D341Med (cell line): ENCODE measurements at places on chromosomes 4 and X.
A peak's percentile ranks its signal among the peaks of the same experiment; 100 is the strongest.

DNA sequence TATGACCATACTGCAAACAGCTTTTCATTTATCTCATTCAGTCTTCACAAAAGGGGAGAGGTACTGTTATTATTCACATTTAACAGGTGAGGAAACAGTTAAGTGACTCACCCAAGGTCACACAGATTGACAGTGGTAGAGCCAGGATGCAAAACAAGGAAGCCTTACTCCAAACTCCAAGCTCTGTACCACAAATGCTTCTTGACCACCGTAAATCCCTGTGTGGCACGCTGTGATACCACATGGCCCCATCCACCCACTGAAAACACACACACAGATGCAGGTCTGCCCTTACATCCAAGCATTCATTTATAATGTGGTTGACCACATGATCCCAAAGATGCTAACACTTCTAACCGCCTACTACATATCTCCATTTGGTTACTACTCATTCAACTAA lies 129.5 kb downstream of the TSPAN5 start:
- DNase-seq = no peak

DNA sequence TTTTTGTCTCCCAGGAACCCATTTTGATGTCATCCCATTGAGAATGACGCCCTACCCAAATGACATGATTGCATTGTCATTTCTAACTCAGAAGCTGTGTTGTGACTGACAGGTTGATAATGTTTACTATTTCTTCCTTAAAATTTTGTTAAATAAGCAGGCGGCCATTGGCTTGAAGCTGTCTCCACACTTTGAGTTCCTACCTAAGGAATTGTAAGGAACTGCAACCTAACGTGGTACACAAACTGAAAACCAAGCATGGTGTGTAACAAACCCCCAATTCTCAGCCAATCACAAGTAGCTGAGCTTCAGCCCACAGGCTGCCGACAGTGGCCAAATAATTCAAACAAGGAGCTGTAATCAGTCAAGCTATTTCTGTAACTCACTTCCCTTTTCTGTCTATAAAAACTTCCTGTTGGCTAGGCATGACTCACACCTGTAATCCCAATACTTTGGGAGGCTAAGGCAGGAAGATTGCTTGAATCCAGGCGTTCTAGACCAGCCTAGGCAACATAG lies 2.9 kb upstream of the MND1 start:
- no peak for DNase-seq

DNA sequence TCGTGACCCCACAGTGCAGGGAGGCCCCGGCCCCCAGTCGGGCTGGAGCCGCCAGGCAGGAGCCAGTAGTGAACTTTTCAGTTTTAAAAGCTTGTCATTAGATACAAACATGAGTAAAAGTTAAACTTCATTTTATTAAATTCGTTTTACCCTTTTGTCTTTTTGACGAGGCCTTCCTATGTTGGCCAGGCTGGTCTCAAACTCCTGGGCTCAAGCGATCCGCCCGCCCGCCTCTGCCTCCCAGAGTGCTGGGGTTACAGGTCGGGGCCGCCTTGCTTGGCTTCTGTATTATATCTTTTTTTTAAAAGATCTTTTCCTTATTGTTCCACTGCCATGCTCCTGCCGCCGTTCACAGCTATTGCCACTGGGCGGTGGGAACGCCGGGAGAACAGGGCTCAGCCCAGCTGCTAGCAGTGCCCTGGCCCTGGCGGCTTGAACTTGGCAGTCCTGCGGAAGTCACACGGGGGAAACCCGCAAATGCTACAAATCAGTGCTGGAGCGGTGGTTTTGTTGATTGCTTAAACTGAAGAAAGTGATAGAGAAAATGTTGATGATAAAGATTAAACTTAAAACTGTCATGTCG lies 968 bp upstream of the NELFA start:
- DNase-seq = peak; percentile 87

DNA sequence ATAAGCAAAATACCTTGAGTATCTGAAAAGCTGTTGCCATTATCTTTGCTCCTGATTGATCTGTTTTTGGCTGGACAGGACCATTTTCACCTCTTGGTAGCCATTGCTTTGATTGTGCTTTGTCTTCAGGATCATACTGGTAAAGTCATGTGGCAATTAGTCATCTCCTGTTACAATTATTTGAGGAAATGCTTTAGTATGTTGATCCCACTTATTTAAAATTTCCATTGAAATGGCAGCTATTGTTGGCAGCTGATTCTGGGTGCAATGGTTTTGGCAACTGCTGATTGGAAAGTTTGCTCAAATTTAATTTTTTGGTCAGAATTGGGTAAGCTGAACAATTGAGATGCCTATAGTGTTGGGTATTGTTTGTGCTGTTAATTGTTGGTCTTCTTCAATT lies 238.3 kb upstream of the TLL1 start:
- no peak for DNase-seq

DNA sequence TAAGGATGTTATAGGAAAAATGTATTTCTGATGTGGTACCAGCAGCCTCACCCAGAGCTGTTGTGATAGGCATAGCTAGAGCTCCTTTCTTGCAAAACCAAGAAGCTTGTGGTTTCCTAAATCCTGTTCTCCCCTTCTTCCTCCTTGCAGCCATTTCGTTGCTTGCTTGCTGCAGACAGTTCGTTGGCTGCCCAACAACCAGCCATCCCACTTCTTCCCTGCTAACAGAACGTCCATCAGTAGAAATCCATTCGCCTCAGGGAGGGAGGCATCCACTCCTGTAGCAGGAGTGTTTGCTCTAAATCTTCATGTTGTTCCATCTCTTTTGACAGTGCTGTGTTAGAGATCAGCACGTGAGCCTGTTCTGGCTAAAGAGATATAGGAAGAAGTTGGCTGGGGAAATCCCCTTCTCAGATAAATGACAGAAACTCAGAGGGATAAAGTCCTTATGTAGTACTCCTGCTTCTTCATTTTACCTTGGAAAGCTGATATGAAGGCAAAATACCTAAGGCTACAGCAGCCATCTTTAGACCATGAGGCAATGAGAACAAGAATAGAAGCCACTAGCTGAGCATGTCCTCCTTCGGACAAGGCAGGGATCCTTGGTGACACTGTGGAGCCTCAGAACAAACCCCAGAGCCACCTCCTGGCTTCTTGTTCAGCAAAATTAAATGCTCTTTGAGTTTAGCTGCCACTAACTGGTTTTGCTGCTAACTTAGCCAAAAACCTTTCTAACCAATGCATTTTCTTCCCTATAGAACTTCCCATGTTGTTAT lies 68.4 kb upstream of the RELL1 start:
- no peak for DNase-seq

- no peak for DNase-seq
These were observed 57.3 kb downstream of the SPINK2 start for GRCh38 chr4:56764223-56764622.

DNA sequence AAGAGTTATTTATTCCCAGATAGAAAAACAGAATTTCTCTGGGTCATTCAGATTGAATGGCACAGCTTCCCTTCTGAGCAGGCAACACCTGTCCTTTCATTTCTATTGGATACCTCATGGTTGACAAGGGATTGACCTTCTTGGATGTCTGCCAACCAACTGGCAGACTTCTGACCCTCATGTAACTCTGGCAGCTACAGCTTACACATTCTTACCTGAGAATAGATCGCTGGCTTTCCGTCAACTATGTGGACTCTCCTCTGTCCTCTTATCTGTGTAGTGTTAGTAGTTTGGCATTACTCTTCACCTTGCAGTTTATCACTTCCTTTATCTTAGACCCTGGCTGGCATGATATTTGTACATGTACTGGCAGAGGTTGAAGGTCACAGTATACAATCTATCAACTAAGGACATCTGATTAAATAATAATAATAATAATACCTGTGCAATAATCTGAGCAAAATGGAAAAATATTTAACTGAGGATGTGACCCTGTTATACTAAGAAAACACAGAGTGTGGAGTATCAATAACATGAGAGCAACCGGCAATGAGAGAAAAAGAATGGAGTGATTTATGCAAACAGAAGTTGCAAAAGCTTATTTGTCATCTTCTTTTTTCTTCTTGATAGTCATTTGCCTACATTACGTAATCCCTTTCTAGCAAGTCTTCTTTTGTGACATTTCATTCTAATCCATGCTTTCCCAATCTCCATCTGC lies 1118.2 kb downstream of the ARAP2 start:
- no peak for DNase-seq

- DNase-seq = no peak
These were observed 45.1 kb upstream of the TMEM33 start for GRCh38 chr4:41890085-41890484.

DNA sequence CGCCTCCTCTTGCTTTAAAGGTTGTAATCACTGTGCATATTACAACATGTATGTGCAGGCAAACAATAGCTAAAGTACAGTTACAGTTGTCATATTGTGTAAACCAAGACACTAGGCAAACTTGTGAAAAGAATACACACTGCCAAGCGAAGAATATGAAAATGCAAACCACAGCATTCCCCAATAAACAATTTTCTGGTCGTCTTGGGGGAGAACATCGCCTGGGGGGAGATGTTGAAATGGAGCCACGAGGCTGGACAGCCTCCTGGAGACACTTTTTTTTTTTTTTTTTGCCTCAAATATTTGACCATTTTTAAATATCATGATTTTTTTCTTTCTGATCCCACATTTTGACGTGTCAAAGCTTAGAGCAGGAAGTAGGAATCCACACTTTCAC lies 51.7 kb upstream of the PDLIM3 start:
- no peak for DNase-seq

DNA sequence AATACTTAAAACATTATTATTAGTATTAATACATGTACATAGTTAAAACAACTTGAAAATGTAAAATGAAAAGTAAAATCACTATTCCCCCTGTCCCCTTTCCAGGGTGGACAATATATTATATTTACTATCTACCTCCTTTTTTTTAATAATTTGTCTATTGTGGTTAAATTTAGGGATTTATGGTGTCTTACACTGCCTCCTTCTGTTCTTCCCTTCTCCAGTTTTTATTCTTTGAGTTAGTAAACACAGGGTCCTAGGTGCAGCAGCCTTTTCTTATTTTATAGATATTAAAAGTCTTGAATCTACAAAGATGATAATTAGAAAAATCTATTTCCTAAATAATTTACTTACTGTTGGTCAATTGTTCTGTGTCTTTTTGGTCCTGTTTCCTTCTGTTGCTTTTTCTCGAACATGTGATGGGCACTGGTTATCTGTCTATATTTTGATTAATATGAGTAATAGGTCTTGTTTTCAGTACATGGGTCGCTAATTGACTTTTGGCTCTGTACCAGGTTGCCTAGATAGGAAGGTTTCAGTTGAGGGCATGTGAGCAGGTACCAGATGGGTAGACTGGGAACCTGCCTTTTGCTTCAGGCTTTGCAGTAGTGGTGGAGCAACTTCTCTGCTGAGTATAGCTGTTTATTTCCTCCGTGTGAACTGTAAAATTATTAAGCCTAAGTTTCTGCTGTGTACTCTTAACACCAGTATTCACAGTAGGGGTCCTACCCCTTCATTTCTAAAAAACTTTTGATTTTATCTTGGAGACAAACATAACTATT lies 1.1 kb downstream of the NUDT9 start:
- DNase-seq = peak; percentile 36

DNA sequence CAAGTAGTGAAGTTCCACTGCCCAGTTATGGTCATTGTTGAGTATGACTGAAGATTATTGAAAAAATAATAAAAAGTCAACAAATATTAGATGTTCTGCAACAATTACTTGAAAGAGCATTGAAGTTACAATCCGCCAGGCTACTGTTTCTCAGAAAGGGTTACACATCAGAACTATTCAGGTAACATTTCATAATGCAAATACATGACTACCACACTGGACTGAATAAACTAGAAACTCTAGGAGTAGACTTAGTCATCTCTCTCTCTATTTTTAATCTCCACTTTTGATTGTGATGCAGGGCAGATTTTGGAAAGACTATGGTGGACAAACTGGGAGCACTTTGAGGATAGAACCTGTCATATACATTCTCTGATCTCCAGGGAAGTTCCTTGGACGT lies 748.2 kb upstream of the ATOH1 start:
- no peak for DNase-seq

DNA sequence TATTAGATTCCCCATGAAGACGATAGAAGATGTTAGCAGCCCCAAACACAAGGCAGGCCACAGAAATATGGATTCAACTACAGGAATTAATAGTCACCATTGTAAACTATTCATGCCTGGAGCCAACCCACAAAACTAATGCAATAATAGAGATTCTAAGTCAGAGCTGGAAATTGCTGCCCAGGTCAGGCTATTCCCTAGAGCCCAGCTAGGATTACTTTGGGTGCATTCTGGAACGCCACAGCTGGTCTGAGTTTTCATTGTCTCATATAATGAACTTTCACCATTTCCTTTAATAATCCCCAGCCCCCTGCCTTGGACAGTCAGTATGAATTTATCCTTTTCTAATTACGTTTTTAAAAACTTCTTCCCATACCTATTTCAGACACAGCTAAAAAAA lies 252.6 kb downstream of the PAPSS1 start:
- DNase-seq = no peak

DNA sequence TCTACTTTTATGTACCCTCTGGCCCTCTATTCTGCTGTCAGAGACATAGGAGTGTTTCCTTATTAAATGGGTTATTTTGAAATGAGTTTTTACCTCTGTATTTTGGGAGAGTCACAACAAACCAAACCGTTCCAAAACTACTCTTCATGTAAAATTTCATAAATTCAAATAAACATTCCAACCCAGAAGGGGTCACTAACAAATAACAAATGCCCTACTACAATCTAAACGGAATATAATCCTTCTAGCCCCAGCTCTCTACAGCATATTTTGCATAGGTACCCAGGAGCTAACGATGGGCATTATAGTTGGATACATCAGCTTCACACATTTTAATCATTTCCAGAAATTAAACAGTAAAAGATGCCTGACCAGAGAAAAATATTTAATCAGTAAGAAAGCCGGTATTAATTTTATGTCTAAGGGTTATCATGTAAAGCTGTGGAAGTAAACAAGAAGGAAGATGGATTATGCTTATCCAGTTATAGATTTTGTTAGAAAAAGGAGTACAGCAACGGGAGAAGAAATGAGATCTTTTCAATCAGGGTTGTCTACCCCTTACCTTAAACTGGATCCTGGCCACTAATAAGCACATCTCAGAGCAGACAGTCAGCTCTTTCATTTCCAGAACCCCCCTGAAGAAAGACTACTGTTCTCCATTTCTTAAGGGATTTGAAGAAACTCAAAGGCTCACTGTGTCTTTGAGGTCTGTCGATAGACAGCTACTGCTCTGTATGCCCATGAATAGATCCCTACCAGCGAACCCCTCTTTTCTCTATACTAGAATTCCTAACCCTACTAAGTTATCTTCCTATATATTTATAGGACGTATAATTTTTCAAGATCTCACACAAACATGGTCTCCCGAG lies 1.2 kb downstream of the UGDH start:
- DNase-seq = no peak

GRCh38 chr4:99845708-99846469 lies 29.3 kb downstream of the DAPP1 start:
- DNase-seq = no peak

GRCh38 chrX:133859860-133860259 lies 125.5 kb downstream of the GPC3 start:
- DNase-seq = no peak

DNA sequence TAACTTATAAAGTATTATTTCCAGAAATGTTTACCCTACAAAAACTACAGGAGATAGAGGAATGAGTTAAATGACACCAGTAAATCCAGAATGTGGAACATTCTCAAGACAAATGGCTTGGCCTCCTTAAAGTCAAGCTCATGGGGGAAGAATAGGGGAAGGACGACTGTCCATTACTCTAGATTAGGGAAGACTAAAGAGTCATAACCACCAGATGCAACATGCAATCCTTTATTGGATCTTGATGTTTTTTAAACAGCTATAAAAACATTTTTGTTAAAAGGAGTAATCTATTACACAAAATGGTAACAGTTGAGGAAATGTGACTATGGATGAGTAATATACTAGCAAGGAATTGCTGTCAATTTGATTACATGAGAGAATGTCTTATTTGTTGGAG lies 11.1 kb downstream of the ACOT9 start:
- DNase-seq = no peak

- DNase-seq = no peak
These were observed 353.2 kb downstream of the PDHA2 start for GRCh38 chr4:96193061-96193460.
